Tibial nerve (tissue), 4 donors: ENCODE measurements at places on chromosomes 7 and 10.

- no peak for DNase-seq
Measured at GRCh38 chr7:36966039-36966438, 241.7 kb upstream of the AOAH start.

- DNase-seq = no peak
Measured at GRCh38 chr7:44634187-44634838, 27.9 kb downstream of the OGDH start.

DNA sequence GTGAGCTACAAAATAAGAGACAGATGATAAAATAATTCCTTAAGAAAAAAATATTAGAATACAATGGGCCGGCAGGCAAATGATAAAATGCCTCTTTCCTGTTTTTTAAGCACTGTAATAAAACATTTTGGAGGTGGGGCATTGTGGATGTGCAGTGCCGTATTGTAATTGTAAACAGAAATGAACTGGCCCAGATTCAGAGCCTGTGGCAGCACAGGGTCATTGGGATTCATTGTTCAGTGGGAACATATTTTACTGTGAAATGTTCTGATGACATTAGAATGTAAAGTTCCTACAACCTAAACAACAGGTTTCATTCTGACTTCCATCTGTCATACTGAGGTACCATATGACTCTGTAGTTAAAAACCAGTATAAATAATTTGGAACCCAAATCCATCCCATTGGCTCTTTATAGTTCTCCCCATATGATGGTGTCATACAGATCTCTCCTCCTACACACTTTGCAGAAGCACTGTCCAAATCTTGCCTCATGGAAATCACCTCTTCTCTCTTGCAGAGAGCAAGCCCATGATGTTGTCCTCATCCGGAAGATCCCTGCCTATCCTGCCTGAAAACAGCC, 264.6 kb downstream of the WDR37 start:
- no peak for DNase-seq

DNA sequence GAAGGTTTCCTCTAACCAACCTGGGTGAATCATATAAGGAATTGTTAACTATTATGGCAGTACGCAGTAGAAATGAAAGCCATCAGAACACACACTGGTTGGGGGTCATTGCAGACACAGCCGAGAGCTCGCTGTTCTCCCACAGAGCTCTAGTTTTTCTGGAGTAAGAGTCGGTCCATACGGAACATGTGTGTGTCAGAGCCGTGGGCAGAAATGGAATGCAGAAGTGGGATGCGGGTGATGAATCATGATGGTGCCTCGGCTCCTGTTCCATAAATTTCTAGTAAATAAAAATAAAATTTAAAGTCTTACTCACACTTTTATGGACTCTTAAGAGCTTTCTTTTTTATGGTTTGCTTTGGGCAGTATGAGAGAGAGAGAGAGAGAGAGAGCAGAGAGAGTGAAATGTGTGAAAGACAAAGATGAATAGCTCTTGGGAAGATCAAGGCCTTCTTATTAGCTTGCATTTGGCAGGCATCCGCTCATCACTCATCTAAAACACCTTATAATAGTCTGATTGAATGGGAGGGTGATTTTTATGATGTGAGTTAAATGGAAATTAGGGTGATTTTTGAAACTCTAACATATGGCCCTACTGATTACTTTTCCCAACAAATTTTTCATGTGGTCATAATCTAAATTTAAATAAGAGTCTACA, 98.8 kb upstream of the PFKP start:
- DNase-seq = no peak

DNA sequence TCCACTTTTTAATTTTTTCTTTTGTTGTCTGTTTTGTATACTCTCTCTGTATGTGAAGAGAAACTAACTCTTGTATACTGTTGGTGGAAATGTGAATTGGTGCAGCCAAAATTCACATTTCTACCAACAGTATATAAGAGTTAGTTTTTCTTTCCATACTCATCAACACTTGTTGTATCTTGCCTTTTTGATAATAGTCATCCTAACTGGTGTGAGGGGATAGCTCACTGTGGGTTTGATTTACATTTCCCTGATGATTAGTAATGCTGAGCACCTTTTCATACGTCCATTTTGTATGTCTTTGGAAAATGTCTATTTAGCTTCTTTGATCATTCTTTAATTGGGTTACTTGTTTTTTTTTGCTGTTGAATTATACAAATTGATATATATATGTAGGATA, 375.5 kb upstream of the IGFBP3 start:
- DNase-seq = no peak

GRCh38 chr7:1679966-1680730, 10.1 kb downstream of the ELFN1 start:
- no peak for DNase-seq

DNA sequence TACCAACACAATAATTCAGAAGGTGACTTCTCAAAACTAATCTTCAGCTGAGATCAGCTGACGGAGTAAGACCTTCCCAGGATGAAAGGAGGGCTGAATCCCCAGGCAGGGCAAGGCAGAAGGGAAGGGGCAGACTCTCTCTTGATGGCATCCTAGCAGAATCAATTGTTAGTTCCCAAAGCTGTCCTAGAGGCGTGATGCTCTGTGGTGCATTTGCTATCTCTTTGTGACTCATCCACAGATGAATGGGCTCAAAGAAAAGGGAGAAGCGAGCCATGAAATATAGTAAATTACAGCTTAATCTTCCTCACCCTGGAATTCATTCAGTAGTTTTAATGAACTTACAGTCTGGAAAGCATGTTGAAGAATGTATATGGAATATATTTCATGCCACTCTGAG, 37.2 kb downstream of the PDE1C start:
- no peak for DNase-seq

GRCh38 chr7:131100357-131101054, 227.2 kb upstream of the MKLN1 start:
- no peak for DNase-seq

GRCh38 chr10:133324857-133325260, 11.8 kb downstream of the CALY start:
- no peak for DNase-seq

DNA sequence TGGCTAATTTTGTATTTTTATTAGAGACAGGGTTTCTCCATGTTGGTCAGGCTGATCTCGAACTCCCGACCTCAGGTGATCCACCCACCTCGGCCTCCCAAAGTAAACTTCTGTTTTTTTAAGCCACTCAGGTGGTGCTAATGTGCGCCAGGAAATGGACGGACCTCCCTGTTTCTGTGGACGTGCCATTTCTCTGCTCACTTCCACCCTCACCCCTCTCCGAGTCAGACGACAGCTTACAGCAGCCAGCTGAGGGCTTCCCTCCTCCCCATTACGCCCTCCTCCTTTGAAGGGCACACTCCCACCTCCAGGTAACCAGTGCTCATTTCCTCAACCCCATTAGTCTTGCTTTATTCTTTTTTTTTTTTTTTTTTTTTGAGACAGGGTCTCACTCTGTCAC, 41.7 kb upstream of the EZH2 start:
- no peak for DNase-seq

GRCh38 chr7:21656081-21656480, 113.2 kb downstream of the DNAH11 start:
- no peak for DNase-seq

GRCh38 chr7:44217223-44217714, 16.5 kb downstream of the YKT6 start:
- DNase-seq = no peak
